Naive thymus-derived CD4-positive, alpha-beta T cell (primary cell): ENCODE measurements at places on chromosomes 5 and 9. TPM values are rescaled to one million over a fixed set of nuclear protein-coding genes. Genes with fewer than 3 reads are reported as not detected.

GRCh38 chr9:81717061-81717746 lies 27.9 kb upstream of the TLE1 start:
- DNase-seq: no peak
- H3K36me3 ChIP-seq: no peaks in the 10 kb centered on the region

GRCh38 chr9:88835038-88835466 lies 156.2 kb upstream of the S1PR3 start:
- DNase-seq: no peak
- H3K36me3 ChIP-seq: no peaks in the 10 kb centered on the region
- H3K4me1 ChIP-seq: peaks cover 16% of the 10 kb centered on the region

DNA sequence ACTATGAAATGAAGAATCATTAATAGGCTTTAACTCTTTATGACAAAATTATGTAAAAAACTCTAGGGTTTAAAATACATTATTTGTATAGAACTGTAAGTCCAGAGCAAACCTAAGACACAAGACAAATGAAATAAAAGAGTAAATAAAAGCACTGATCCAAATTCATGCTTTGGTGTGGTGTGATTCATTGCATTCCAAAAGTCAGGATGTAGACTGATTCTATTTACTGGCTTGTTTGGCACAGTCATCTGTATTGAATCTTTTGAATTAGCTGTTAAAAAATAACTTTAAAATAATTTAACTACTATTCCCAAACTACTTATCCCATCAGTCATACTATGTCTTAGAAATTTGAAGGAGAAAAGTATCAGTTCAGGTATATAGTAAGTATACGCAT lies 31.1 kb downstream of the IL4 start:
- H3K4me1 ChIP-seq: no peaks in the 10 kb centered on the region
- no peak for DNase-seq
- H3K27ac ChIP-seq: no peak overlapping the region
- no peaks in the 10 kb centered on the region for H3K27me3 ChIP-seq
- peaks cover 15% of the 10 kb centered on the region for H3K36me3 ChIP-seq
- H3K4me3 ChIP-seq: no peak overlapping the region

SPINK6 gene
- not detected for polyA plus RNA-seq

GRCh38 chr5:24767086-24767485 lies 122.3 kb upstream of the CDH10 start:
- DNase-seq: no peak
- H3K27me3 ChIP-seq: no peaks in the 10 kb centered on the region
- no peak overlapping the region for H3K4me3 ChIP-seq

DNA sequence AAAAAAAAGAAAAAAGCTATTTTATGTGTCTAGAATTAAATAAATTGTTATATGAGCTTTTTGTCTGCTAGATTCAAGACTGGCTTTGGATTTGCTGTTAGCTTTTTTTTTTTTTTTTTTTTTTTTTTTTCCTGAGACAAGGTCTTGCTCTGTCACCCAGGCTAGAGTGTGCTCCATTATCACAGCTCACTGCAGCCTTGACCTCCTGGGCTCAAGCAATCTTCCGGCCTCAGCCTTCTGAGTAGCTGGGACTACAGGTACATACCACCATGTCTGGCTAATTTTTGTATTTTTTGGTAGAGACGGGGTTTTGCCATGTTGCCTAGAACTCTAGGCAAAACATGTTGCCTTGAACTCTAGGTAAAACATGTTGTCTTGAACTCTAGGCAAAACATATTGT lies 16.7 kb downstream of the GPBP1 start:
- peaks cover 53% of the 10 kb centered on the region for H3K4me1 ChIP-seq
- H3K27me3 ChIP-seq: no peaks in the 10 kb centered on the region
- H3K36me3 ChIP-seq: no peaks in the 10 kb centered on the region
- H3K27ac ChIP-seq: no peak overlapping the region

GRCh38 chr9:118686959-118687358 lies 682.3 kb downstream of the BRINP1 start:
- no peak for DNase-seq
- H3K27me3 ChIP-seq: no peaks in the 10 kb centered on the region
- H3K27ac ChIP-seq: no peak overlapping the region
- no peaks in the 10 kb centered on the region for H3K36me3 ChIP-seq
- H3K4me3 ChIP-seq: no peak overlapping the region

- peaks cover 40% of the 10 kb centered on the region for H3K4me1 ChIP-seq
- no peaks in the 10 kb centered on the region for H3K36me3 ChIP-seq
These were observed 9.8 kb downstream of the PIK3R1 start for GRCh38 chr5:68225188-68225910.

PAEP gene
- not detected for polyA plus RNA-seq

- no peak for DNase-seq
- H3K27ac ChIP-seq: no peak overlapping the region
- peaks cover 47% of the 10 kb centered on the region for H3K36me3 ChIP-seq
- H3K4me1 ChIP-seq: peaks cover 33% of the 10 kb centered on the region
These were observed 2.4 kb downstream of the GBA2 start for GRCh38 chr9:35746583-35746982.

DNA sequence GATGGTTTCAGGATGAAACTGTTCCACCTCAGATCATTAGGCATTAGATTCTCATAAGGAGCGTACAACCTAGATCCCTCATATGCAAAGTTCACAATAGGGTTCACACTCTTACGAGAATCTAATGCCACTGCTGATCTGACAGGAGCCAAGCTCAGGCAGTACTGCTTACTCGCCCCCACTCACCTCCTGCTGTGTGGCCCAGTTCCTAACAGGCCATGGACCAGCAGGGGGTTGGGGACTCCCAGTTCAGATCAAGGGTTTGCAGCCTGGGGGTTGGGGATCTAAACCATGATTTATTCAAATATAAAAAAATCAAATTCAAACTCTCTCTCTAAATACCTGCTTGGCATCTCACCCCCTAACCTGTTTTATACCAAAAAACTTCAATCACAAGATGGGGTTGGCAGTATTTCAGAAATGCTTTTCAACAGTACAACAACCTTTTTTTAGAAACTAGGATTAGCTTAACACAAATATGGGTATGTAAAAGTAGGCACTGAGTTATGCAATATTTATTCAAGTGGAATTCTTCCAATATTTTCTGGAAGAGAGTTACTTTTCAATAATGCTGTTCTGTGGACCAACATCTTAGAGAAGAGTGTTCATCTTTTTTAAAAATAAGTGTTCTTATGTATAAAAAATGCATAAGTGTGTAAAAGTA lies 30.1 kb upstream of the SLC12A2 start:
- no peaks in the 10 kb centered on the region for H3K36me3 ChIP-seq
- no peak overlapping the region for H3K4me3 ChIP-seq
- H3K27ac ChIP-seq: no peak overlapping the region
- no peaks in the 10 kb centered on the region for H3K27me3 ChIP-seq

- H3K27me3 ChIP-seq: no peaks in the 10 kb centered on the region
- DNase-seq: no peak
- peak overlapping the region; percentile 48 for H3K27ac ChIP-seq
- no peaks in the 10 kb centered on the region for H3K36me3 ChIP-seq
- H3K4me3 ChIP-seq: peak overlapping the region; percentile 16
- H3K4me1 ChIP-seq: peaks cover 21% of the 10 kb centered on the region
These were observed 53.6 kb upstream of the RANBP6 start for GRCh38 chr9:6068983-6069382.

DNA sequence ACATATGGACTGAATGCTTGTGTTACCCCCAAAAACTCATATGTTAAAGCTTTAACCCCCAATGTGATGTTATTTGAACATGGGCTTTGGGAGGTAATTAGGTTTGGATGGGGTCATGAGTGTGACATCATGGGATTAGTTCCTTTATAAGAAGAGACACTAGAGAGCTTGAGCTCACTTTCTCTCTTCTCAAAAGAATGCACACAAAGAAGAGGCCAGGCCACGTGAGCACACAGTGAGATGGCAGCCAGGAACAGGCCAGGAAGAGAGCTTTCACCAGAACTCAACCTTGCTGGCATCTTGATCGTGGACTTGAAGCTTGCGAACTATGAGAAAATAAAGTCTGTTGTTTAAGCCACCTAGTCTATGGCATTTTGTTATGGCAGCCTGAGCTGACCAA lies 360.6 kb downstream of the NR2F1-AS1 start:
- H3K27me3 ChIP-seq: no peaks in the 10 kb centered on the region
- H3K4me3 ChIP-seq: no peak overlapping the region
- DNase-seq: no peak
- H3K27ac ChIP-seq: no peak overlapping the region

ECM2 gene
- not detected for polyA plus RNA-seq

- no peaks in the 10 kb centered on the region for H3K36me3 ChIP-seq
- H3K4me3 ChIP-seq: no peak overlapping the region
- DNase-seq: no peak
- H3K27me3 ChIP-seq: no peaks in the 10 kb centered on the region
- H3K27ac ChIP-seq: no peak overlapping the region
These were observed 793.2 kb upstream of the RGMB start for GRCh38 chr5:97980291-97980690.

GRCh38 chr5:2904399-2904798 lies 152.9 kb upstream of the IRX2 start:
- no peaks in the 10 kb centered on the region for H3K4me1 ChIP-seq
- H3K27ac ChIP-seq: no peak overlapping the region
- no peak for DNase-seq

DNA sequence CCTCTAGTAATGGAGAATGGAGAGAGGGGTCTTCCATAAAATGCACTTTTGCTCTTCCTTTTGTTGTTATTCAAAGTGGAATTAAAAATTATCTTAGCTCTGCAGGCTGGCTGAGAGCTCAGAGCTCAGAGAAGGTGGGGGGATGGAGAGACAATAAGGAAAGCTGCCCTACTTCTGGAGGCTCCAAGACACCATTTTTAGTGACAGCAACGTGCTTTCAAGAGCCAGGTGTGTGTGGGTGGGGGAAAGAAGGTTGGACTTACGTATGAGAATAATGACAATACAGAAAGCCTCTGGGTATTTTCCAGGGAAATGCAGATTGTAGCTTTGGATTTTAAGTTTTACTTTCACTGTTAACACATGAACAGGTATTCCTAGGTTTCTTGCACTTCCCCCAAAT lies 173.9 kb downstream of the TRPM3 start:
- no peak overlapping the region for H3K4me3 ChIP-seq
- no peak overlapping the region for H3K27ac ChIP-seq
- H3K36me3 ChIP-seq: no peaks in the 10 kb centered on the region

PTGES gene
- not detected for polyA plus RNA-seq

DNA sequence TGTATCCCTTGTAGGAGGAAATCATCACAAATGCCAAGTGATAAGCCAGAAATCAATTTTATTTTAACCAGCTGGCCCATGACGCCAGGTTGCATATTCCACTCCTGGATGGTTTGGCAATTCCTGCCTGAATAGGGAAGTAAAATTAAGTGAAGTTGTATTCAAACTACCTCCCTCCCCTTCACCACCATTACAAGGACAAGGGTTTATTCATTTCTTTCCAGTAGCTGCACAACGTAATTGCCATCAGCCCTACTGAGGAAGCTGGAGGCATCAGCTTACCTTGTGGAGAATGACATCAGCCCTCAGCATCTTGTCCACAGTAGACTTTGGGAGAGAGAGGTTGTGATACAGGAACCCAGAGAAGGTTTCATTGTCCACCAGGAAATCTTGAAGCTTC lies 66.6 kb downstream of the ABCA1 start:
- H3K4me1 ChIP-seq: no peaks in the 10 kb centered on the region
- no peak for DNase-seq
- peaks cover 22% of the 10 kb centered on the region for H3K36me3 ChIP-seq
- H3K27ac ChIP-seq: no peak overlapping the region

- H3K4me3 ChIP-seq: no peak overlapping the region
- no peak for DNase-seq
- H3K27ac ChIP-seq: no peak overlapping the region
- no peaks in the 10 kb centered on the region for H3K36me3 ChIP-seq
- H3K27me3 ChIP-seq: peaks cover 3% of the 10 kb centered on the region
These were observed 3.2 kb downstream of the MAP1B start for GRCh38 chr5:72110394-72111013.

LIX1 gene
- not detected for polyA plus RNA-seq

- no peak overlapping the region for H3K4me3 ChIP-seq
- no peaks in the 10 kb centered on the region for H3K36me3 ChIP-seq
- no peak overlapping the region for H3K27ac ChIP-seq
- H3K4me1 ChIP-seq: no peaks in the 10 kb centered on the region
- DNase-seq: no peak
These were observed 131.4 kb upstream of the TSLP start for GRCh38 chr5:110940136-110940535.

FOXD1 gene
- not detected for polyA plus RNA-seq

DNA sequence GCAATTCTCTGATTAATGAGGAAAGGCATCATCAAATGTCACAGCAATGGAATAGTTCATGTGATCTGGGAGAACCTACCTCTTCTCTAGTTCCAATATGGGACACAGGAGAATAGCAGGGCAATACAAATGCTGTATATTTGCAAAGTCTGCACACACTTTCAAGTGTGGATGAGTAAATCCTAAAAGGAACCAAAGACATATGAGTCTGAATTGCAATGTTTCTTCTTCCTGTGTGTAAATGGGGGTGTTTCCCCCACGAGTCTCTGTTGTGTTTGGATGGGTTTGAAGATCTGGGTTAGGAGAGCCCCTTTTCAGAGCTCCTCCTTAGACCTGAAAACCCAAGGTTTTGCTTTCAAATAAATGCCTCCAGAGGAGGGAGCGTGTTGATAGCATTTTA lies 26.9 kb downstream of the SLC46A2 start:
- no peaks in the 10 kb centered on the region for H3K4me1 ChIP-seq
- DNase-seq: no peak
- no peaks in the 10 kb centered on the region for H3K36me3 ChIP-seq
- H3K27ac ChIP-seq: no peak overlapping the region
- no peaks in the 10 kb centered on the region for H3K27me3 ChIP-seq
- H3K4me3 ChIP-seq: no peak overlapping the region

PCDHB3 gene
- not detected for polyA plus RNA-seq

- H3K27ac ChIP-seq: no peak overlapping the region
- no peaks in the 10 kb centered on the region for H3K27me3 ChIP-seq
- no peak for DNase-seq
- H3K4me1 ChIP-seq: no peaks in the 10 kb centered on the region
- no peaks in the 10 kb centered on the region for H3K36me3 ChIP-seq
These were observed 378.6 kb downstream of the ICE1 start for GRCh38 chr5:5800801-5801761.

- no peak overlapping the region for H3K4me3 ChIP-seq
- no peak for DNase-seq
- H3K27ac ChIP-seq: no peak overlapping the region
These were observed 1523.6 kb upstream of the WWC1 start for GRCh38 chr5:166767858-166768257.

DNA sequence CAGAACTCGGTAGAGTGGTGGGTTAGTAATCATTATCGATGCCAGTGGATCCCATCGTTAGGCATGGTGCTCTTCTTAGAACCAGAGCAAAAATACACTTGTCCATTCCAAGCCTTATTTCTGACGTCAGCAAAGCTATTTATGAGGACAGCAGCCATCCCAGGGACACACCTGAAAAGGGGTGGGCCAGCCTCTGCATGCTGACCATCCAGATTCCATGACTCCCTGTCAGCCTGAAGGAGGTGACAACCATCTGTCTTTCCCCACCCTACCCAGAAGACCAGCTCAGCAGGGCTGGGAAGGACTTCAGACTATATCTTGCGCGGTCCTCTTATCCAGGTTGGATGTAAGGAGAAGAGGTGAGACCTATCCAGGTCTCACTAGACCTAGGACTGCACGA lies 5.7 kb upstream of the NIPAL4 start:
- no peak overlapping the region for H3K27ac ChIP-seq
- no peaks in the 10 kb centered on the region for H3K27me3 ChIP-seq
- no peaks in the 10 kb centered on the region for H3K36me3 ChIP-seq
- H3K4me3 ChIP-seq: no peak overlapping the region
- no peaks in the 10 kb centered on the region for H3K4me1 ChIP-seq
